H1 (cell line): ENCODE measurements at places on chromosomes 13 and 19.

DNA sequence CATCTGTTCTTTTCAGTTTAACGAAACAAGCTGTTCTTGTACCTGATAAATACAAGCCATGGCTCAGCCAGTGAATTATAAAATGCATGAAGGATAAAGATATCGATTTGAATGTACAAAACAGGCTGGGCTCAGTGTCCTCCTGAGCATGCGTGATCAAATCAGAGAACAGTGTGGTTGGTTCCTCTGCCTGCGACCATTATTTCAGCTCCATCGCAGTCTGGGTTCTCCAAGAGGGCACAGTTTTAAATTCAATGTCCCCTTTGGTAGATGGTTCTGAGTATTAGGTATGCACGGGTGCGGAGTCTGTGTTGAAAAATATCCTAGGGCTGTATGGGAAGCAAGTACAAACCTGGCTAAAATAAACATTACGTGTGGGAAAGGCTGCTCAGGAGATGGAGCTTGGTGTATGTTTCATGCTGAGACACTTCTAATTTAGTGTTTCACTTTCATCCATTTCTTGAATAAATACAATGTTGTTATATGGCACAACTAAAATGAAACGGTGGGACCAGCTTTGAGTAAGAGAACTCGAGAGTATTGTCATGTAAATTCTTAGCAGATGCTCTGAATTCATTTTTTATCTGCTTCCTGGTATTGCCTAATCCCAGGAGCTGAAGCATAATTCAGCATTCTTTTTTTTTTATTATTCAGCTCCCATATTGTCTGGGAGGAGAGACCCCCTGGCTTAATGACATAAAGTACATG, 458.7 kb downstream of the MYO16 start:
- no peaks in the 10 kb centered on the region for H3K4me1 ChIP-seq
- H3K36me3 ChIP-seq: no peaks in the 10 kb centered on the region
- H3K4me3 ChIP-seq: no peak overlapping the region
- no peak overlapping the region for H3K27ac ChIP-seq
- H3K27me3 ChIP-seq: no peaks in the 10 kb centered on the region

DNA sequence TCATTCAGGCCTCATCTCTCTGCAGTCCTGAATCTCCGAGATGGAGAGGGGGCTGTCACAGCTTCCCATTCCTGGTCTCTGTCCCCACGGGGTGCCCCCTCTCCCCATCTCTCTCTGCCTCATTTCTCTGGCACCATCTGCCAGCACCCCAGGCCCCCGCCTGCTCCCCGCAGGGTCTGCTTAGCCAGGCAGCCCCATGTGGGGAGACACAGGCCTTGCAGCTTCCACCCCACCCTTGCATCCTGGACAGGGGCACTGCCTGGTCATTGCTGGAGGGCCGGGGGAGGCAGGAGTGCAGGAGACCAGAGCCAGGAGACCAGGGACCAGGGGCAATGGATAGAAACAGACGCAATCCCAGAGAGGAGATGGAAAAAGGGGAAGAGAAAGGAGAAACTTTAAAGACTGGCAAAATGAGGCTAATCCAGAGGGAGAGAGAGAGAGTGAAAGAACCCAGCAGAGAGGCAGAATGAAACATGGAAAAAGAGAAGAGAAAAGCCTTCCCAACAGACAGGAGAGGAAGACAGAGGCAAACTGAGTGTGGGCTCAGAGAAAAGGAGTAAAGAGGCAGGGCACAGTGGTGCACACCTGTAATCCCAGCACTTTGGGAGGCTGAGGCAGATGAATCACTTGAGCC, 8.8 kb upstream of the GIPR start:
- H3K36me3 ChIP-seq: no peaks in the 10 kb centered on the region
- H3K4me3 ChIP-seq: no peak overlapping the region
- no peaks in the 10 kb centered on the region for H3K4me1 ChIP-seq
- no peak for DNase-seq
- no peaks in the 10 kb centered on the region for H3K27me3 ChIP-seq
- no peak overlapping the region for H3K27ac ChIP-seq

DNA sequence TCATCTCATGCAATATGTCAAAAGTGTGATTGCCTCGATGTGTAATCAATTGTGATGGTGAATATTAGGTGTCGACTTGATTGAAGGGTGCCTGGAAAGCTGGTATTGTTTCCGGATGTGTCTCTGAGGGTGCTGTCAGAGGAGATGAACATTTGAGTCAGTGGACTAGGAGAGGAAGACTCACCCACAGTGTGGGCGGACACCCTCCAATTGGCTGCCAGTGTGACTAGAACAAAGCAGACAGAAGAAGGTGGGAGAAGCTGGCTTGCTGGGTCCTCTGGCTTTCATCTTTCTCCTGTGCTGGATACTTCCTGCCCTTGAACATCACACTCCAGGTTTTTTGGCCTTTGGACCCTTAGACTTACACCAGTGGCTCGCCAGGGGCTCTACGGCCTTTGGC, 15.5 kb upstream of the CABP5 start:
- no peaks in the 10 kb centered on the region for H3K36me3 ChIP-seq
- H3K27me3 ChIP-seq: no peaks in the 10 kb centered on the region
- peaks cover 7% of the 10 kb centered on the region; the same call in 1 of the 2 replicates for H3K4me1 ChIP-seq
- no peak overlapping the region for H3K27ac ChIP-seq
- no peak for DNase-seq

DNA sequence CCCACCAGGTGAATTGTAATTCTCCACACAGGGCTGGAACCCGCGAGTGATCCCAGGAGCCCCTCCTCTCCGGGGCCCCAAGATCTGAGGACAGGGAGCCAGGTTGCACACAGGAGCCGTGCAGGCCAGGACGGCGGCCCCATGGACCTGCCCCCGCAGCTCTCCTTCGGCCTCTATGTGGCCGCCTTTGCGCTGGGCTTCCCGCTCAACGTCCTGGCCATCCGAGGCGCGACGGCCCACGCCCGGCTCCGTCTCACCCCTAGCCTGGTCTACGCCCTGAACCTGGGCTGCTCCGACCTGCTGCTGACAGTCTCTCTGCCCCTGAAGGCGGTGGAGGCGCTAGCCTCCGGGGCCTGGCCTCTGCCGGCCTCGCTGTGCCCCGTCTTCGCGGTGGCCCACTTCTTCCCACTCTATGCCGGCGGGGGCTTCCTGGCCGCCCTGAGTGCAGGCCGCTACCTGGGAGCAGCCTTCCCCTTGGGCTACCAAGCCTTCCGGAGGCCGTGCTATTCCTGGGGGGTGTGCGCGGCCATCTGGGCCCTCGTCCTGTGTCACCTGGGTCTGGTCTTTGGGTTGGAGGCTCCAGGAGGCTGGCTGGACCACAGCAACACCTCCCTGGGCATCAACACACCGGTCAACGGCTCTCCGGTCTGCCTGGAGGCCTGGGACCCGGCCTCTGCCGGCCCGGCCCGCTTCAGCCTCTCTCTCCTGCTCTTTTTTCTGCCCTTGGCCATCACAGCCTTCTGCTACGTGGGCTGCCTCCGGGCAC, 3.9 kb downstream of the FFAR1 start:
- no peaks in the 10 kb centered on the region for H3K36me3 ChIP-seq
- H3K27ac ChIP-seq: no peak overlapping the region
- H3K4me3 ChIP-seq: no peak overlapping the region
- no peak for DNase-seq

- H3K4me3 ChIP-seq: peak overlapping the region; percentile 70
- peaks cover 20% of the 10 kb centered on the region for H3K4me1 ChIP-seq
- no peak for DNase-seq
- H3K27me3 ChIP-seq: peaks cover 38% of the 10 kb centered on the region
Measured at GRCh38 chr19:6533000-6533328, 2.1 kb downstream of the TNFSF9 start.

- no peak overlapping the region for H3K27ac ChIP-seq
- H3K4me3 ChIP-seq: no peak overlapping the region
- DNase-seq: no peak
- no peaks in the 10 kb centered on the region for H3K4me1 ChIP-seq
Measured at GRCh38 chr13:20006206-20006605, 47.7 kb downstream of the ZMYM2 start.

GRCh38 chr19:20197747-20198146, 30.7 kb downstream of the ZNF486 start:
- H3K27ac ChIP-seq: no peak overlapping the region
- H3K4me1 ChIP-seq: no peaks in the 10 kb centered on the region
- no peak for DNase-seq
- H3K36me3 ChIP-seq: peaks cover 48% of the 10 kb centered on the region
- no peaks in the 10 kb centered on the region for H3K27me3 ChIP-seq
- no peak overlapping the region for H3K4me3 ChIP-seq

DNA sequence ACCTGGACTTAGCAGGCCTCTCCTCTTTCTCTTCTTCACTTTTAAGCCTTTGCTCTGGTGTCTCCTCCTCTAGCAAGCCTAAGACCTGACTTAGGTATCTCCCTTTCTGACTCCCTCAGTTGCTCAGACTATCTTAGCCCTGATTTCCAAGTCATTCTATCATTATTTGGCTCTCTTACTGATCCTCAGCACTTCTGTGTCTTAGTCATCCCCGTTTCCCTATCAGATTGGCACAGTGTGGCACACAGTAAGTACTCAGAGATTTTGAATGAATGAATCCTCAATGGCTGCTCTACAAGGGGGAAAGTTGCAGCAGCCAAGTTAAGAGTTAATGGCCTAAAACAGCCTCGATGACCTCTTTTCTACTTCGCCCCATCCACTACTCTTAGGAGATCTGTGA, 8.2 kb downstream of the KCTD12 start:
- no peaks in the 10 kb centered on the region for H3K4me1 ChIP-seq
- no peak overlapping the region for H3K27ac ChIP-seq

DNA sequence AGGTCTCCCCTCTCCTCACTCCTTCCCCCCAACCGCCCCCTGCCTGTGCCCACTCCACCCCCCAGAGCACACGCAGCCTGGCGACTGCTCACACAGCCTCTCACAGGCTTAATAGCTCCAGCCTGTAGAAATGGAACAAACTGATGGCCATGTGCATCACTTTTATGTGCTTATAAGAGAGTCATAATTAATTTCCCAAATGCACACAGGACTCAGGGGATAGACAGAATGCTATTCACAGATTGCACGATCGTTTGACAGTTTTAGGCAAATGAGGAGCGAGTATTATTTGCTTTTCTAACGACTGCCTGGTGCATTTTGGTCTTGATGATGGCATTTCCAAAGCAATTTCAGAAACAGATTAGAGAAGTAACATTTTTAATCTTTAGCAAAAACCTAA, 97.7 kb upstream of the VSTM2B start:
- H3K4me1 ChIP-seq: no peaks in the 10 kb centered on the region
- no peaks in the 10 kb centered on the region for H3K36me3 ChIP-seq
- H3K27me3 ChIP-seq: no peaks in the 10 kb centered on the region
- no peak overlapping the region for H3K27ac ChIP-seq
- no peak overlapping the region for H3K4me3 ChIP-seq
- no peak for DNase-seq

GRCh38 chr13:76942363-76942762, 5.9 kb upstream of the ACOD1 start:
- no peaks in the 10 kb centered on the region for H3K4me1 ChIP-seq
- no peaks in the 10 kb centered on the region for H3K36me3 ChIP-seq
- DNase-seq: no peak

DNA sequence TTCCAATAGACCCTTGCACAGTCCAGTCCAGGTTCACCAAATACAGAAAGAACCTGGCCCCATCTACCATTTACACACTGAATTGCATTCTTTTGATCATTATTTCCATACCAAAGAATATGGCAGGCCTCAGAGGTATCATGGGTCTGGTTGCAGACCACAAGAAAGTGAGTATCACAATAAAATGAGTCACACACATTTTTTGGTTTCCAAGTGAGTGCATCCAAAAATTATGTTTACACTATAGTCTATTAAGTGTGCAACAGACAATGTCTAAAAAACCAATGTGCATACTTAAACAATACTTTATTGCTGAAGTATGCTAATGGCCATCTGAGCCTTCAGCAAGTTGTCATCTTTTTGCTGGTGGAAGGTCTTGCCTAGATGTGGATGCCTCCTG, 105.3 kb downstream of the SPACA7 start:
- no peak overlapping the region for H3K27ac ChIP-seq
- DNase-seq: no peak
- no peaks in the 10 kb centered on the region for H3K27me3 ChIP-seq

- no peaks in the 10 kb centered on the region for H3K27me3 ChIP-seq
- H3K4me1 ChIP-seq: no peaks in the 10 kb centered on the region
- no peak for DNase-seq
- H3K27ac ChIP-seq: no peak overlapping the region
- no peak overlapping the region for H3K4me3 ChIP-seq
- H3K36me3 ChIP-seq: no peaks in the 10 kb centered on the region
Measured at GRCh38 chr13:102707467-102707866, 12.6 kb upstream of the METTL21C start.

DNA sequence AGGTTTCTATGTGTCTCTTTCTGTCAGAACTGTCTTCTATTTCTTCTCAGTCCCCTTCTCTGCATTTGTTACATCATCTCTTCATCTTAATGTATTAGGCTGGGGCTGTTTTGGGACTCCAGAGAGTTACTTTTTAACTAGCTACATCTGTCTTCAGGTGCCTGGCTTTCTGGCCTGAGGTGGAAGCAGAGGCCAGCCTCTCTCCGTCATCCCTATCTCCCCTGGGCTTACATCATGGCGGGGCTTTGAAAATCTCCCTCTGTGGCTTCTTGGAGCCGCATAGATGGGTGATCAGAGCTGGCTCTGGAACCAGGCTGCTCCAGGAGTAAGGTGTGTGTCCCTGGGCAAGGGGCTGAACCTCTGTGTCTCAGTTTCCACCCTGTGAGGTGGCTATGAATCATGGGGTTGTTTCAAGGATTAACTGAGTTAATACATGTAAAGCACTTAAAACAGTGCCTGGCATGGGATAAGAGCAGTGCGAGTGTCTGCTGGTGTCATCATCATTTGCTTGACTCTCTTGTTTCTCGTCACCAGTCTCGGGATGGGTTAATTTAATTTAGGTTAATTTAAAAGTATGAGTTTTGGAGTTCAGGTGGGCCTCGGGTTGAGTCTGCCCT, 2.0 kb downstream of the EPN1 start:
- peaks cover 6% of the 10 kb centered on the region; the same call in 1 of the 2 replicates for H3K4me1 ChIP-seq
- H3K4me3 ChIP-seq: no peak overlapping the region
- H3K27me3 ChIP-seq: no peaks in the 10 kb centered on the region
- peaks cover 7% of the 10 kb centered on the region for H3K36me3 ChIP-seq
- no peak for DNase-seq
- no peak overlapping the region for H3K27ac ChIP-seq

GRCh38 chr13:108315991-108316390, 46.5 kb downstream of the TNFSF13B start:
- no peaks in the 10 kb centered on the region for H3K27me3 ChIP-seq
- DNase-seq: no peak
- H3K36me3 ChIP-seq: no peaks in the 10 kb centered on the region
- H3K4me3 ChIP-seq: no peak overlapping the region
- H3K4me1 ChIP-seq: no peaks in the 10 kb centered on the region

GRCh38 chr13:80955501-80955900, 614.6 kb upstream of the SPRY2 start:
- no peaks in the 10 kb centered on the region for H3K4me1 ChIP-seq
- H3K36me3 ChIP-seq: no peaks in the 10 kb centered on the region
- no peak for DNase-seq
- no peaks in the 10 kb centered on the region for H3K27me3 ChIP-seq
- no peak overlapping the region for H3K4me3 ChIP-seq
- H3K27ac ChIP-seq: no peak overlapping the region

DNA sequence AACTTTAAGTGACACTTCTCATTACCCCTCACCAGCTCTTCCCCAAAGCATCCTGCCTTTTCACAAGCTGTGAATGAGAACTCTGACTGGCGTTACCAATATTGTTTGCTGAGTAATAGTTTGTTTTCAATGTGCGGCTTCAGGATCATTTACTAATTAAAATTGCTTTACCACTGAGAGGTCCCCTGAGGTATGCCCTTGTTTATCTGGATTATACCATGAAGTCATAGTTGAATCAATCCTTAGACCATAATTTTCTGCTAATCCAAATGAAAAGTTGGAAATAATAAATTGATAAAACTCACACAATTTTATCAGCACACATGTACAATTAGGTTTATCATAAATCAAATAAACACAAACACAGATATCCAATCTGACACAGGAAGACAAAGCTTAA, 568.8 kb downstream of the PCDH9 start:
- no peaks in the 10 kb centered on the region for H3K36me3 ChIP-seq
- H3K27me3 ChIP-seq: no peaks in the 10 kb centered on the region
- H3K27ac ChIP-seq: no peak overlapping the region
- H3K4me1 ChIP-seq: no peaks in the 10 kb centered on the region
- no peak overlapping the region for H3K4me3 ChIP-seq
